Renal cortex interstitium (tissue), 15 donors: ENCODE measurements at places on chromosomes 3 and 15. TPM values are rescaled to one million over a fixed set of nuclear protein-coding genes. Genes with fewer than 3 reads are reported as not detected.

DNA sequence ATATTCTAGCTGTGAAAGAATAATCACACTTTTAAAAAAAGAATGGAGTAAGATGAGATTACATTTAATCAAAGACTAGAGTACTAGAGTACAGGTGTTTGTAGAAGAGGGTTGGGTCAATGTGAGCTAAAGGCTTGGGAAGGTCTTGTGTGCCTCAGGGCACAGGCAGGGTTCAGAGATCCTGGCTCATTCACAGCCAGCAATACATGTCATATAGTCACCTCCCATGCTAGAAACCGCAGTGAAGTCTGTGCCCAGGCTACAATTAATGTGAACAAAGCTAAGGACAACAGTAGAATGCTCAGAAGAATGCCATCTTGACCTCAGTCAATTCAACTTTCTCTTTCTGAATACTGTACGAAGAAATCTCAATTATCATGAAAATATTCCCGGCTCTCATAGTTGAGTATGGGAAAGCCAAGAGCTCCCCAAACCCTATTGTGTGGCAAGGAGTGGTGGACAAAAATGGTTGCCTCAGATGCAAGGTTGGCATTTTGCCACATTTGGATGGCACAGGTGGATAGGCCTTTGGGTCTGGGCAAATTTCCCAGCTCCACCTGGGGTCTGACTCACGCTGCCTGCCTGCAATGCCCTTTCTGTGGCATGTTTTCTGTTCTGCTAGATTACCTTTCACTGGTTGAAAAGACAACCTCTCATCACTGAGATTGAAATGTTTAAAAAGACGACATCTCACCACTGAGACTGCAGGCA is 70.2 kb downstream of the NMD3 start:
- no peak for DNase-seq

DNA sequence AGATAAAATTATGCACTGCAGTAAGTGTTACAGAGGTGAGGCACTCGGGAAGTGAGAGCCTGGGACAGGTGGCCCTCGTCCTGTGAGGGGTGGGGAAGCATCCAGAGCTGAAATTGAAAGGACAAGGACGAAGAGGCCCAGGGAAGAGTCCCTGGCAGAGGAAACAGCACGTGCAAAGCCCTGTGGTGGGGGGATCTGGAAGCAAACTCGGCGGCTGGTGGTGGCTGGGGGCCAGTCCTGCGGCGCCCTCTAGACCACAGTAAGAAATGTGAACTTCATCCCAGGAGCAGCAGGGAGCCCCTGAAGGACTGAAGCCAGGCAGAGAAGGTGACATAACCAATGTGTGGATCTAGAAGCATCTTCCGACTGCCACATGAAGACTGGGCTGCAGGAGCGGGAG is 42.8 kb downstream of the GRIP2 start:
- no peak for DNase-seq

DNA sequence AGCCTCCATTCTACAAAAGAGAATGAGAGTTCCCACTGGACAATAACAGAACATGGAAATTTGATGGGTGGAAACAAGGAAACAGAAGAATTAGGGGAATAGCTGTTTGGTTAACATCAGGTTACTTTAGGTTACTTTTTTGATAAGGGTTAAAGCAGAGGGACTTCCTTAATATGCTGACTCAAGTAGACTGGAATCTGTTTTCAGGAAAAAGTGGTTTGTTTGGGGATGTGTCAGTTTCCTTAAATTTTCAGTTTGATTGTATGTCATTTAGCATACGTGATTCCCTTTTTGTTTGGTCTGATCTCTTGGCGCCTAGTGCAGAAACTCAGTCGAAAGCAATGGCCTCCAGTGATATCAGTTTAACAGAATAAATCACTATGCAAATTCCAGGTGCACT is 411.8 kb upstream of the GRM7 start:
- no peak for DNase-seq

DNA sequence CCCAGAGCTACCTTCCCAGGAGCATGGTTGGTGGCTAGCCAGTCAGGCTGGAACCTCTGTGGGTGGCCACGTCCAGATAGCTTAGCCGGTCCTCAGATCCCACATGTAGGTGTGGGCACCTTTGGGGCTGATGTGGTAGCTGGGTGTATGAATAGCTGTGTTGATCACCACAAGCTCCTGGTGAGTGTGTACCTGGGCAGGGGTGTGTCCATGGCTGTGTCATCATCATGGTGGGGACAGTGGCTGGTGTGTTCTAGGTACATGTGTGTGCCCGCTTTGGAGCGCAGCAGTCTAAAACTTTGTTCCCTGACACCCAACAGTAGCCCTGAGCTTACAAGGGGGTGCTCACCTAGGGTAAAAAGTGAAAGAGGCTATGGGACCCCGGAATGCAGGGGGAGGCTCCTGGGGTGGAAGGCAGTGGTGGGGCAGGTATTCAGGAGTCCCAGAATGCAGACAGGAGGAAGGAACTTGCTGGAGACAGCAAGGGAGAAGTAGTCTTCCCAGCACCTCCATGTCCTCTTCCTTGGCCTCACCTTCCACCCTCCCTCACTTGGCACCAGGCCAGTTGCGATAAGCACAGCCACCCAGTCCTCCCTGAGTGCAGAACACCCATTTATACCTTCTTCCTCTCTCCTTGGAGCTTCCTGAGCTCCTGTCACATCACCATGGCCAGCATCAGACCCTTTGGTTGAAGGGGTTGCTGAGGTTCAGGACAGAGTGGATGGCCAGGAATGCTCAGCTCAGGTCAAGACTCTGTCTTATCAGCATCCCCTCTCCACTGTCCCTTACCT is 1.2 kb downstream of the CISH start:
- DNase-seq = no peak

GRCh38 chr3:125151442-125151817 is 61.1 kb downstream of the SLC12A8 start:
- DNase-seq = no peak

DNA sequence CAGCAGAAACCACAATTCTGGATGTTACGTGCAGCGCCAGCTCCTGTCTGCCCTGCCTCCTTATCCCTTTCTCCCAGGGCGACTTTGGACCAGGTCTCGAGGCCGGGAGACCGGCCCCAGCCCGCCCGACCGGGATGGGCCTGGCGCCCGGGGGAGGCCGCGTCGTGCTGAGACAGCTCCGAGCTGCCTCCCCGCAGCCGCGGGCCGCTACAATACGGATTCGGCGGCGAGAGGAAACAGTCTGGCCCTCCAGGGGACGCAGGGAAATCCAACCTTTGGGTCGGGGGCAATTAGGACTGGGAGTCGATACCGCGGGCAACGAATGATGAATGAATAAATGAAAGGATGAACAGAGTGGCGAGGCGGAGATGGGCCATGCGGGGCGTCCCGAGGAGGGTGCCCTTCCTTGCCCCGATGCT is 537 bp downstream of the GRAMD2A start:
- DNase-seq = no peak

Gene CELSR3
- polyA plus RNA-seq = 1.2 TPM

Gene RBP2
- polyA plus RNA-seq = 0.47 TPM

DNA sequence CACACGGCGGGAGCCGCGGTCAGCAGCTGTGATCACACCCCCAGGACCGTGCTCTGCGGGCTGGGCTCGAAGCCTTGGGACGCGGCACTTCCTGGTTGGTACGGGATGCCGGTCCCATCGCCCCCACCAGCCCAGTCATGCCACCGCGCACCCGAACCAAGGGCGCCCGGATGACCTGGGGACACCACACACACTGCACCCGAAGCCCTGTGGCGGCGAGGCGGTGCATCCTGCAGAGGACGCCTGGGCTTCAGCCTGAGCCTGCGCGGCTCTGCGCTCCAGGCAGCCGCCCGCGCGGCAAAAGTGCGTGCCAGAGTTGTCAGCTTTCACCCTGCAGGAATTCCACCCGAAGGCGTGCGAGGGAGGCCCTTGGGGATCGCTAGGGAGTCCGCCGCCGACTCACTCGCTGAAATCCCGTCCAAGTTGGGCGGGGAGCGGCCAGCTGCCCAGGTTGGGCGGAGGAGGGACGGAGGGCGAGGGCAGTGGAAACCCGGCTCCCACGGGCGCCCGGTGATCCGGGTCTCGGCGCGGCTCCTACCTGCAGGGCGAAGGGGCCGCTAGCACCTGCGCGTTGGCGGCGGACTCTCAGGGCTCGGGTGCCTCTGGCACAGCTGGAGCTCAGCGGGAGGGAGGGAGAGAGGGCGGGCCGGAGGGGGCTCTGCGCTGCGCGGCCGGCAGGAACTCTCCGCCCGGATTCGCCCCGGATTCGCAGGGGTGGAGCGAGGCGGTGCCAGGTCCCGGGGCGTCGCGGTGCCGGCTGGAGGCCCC is at the start of gene PLD1:
PLD1 (minus strand) TSS at position 623 of the 768 bp plus-strand sequence. CDS start 72,432 bp downstream, outside the sequence.
- peak; percentile 60 for DNase-seq

GRCh38 chr15:25572191-25572590 is 133.4 kb upstream of the UBE3A start:
- DNase-seq = no peak

Gene VPS13C
- polyA plus RNA-seq = 36.5 TPM

DNA sequence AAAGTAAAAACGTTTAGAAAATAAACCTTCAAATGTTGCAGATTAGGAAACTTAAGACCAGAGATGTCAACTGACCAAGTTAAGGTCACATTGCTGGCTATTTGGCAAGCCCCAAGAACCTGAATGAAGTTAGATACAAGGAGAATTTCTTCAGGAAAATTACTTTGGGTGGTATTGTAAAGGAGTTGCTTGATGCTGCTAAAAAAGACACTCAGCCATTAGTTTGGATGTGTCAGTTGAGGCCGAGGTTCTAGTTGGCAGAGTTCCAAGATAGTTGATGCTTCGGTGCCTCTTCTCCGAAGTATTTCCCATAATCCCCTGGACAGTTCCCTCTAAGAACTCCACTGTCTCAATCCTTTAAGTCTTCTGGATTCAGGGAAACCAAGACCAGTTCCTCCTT is 24.3 kb downstream of the SIAH2 start:
- no peak for DNase-seq

DNA sequence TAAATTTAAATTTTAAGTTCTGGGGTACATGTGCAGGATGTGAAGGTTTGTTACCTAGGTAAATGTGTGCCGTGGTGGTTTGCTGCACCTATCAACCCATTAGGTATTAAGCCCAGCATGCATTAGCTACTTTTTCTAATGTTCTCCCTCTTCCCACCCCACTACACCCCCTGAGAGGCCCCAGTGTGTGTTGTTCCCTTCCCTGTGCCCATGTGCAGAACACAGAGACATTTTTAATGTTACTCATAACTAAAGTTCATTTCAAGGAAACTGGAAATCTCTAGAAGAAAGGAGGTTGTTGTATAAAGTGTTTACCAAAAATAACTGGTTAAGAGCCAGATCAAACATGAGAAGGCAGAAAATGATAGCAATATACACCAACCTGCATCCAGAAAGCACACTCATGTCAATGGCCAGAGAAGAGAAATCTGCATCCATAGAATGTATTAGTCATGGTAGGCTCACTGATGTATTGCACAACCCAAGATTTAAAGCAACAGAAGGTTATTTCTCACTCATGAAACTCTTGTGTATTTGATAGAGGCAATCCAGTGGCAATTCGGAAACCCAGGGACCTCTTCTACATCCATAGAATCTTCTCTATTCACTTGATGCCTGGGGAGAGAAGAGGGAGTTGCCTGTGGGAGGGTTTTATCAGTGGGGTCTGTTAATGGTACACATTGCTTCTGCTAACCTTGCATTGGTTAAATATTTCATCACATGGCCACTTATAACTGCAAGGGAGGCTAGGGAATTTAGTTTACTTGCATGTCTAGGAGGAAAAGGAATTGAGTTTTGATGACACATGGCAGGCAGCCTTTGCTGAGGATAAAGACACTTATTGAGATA is 321.9 kb upstream of the RASGRP1 start:
- DNase-seq = no peak

GRCh38 chr3:158710601-158711000 is 21.7 kb downstream of the RARRES1 start:
- DNase-seq = no peak

Gene HRG
- 2.2 TPM for polyA plus RNA-seq

Gene IL17RD
- polyA plus RNA-seq = 49.5 TPM

Gene KLHL40
- polyA plus RNA-seq = 0.06 TPM

Gene SCN11A
- polyA plus RNA-seq = 1.4 TPM

Gene ZNF35
- polyA plus RNA-seq = 10.5 TPM

Gene OXSR1
- polyA plus RNA-seq = 46.8 TPM

DNA sequence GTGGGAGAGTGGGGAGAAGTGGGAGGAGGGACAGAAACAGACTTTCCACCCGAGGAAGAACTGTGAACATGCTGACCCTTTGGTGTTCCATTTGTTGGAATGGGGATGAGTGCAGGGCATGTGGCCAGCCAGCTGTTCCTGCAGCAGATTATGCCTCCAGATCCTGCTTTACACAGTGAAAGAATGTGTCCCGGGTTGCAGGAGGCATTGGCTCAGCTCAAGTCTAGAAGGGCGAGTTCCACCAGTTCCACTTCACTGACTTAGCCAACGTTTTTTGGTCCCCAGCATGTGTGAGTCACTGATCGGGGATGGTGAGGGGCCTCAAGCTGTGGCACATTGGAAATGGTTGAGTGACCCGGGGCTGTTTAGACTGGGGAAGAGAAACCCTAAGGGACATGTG is 307.0 kb upstream of the ROPN1 start:
- no peak for DNase-seq

GRCh38 chr3:143356839-143357238 is 237.3 kb downstream of the CHST2 start:
- no peak for DNase-seq

DNA sequence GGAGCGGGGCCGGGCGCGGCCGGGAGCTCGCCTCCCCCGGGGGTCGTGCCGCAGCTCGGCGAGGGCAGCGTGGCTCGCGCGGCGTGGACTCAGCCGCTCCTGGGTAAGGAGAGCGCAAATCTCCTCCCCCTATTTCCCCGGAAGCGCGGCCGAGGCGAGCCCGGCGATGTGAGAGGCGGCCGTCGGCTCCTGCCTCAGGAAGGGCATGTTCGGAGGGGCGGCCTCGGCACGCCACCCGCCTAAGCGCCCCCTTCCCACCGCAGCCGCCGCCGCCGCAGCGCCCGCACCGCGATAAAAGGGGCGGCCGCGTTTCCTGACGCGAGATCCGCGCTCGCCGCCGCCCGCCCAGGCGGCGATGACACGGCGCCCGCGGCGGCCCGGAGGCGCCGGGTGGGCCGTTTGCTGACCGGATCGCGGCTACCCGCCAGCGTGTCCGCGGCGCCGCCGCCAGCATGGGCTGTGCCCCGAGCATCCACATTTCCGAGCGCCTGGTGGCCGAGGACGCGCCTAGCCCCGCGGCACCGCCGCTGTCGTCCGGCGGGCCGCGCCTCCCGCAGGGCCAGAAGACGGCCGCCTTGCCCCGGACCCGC is at the start of gene PDE8A:
PDE8A (plus strand) TSS at position 146 of the 590 bp plus-strand sequence; CDS start at position 453, 307 bp downstream.
- DNase-seq = no peak
